Left lung (tissue), 14 donors: ENCODE measurements at places on chromosomes 16 and 17. TPM values are rescaled to one million over a fixed set of nuclear protein-coding genes. Genes with fewer than 3 reads are reported as not detected.

The NPIPB6 gene
- polyA plus RNA-seq, result 2.4 TPM

DNA sequence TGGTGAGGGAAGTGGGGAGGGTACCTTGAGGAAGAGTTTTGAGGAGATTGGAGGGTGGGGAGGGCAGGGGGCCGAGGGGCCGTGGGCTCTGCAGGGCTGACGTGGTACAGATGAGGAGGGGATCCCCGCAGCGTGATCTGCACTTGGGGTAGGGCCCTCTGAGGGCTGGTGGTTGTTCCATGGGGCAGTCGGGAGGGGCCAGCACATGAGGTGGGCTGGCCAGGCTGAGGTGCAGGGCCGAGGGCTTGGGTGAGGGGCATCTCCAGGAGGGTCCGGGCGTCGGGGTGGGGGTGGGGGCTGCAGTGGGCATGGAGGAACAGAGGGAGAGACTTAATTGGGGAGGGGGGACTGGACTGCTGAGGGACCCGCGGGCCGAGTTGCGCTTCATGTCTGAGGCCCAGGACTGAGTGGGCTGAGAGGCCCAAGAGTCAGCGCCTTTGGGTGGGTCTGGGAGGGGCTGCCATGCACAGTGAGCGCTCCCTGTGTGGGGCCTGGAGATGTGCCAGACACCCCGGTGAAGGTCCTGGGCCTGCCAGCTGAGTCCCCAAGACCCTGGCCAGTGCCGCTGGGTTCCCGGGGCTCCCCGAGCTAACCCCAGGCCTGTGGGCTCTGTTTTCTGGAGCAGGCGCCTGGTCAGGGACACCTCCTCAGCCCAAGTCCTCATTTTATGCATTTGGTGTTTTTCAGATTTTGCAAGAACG, 13.3 kb downstream of the PRSS27 start:
- DNase-seq, result no peak
- H3K4me3 ChIP-seq, result no peak overlapping the region
- H3K27ac ChIP-seq, result no peak overlapping the region
- no peaks in the 10 kb centered on the region for H3K4me1 ChIP-seq

The ATP6V0D1 gene
- 65.5 TPM for polyA plus RNA-seq

GRCh38 chr17:1379930-1380313, 20.1 kb downstream of the YWHAE start:
- H3K4me3 ChIP-seq, result no peak overlapping the region
- peaks cover 61% of the 10 kb centered on the region for H3K4me1 ChIP-seq
- H3K36me3 ChIP-seq, result no peaks in the 10 kb centered on the region
- H3K27me3 ChIP-seq, result no peaks in the 10 kb centered on the region
- H3K27ac ChIP-seq, result no peak overlapping the region
- no peak for DNase-seq
